Activated T-helper 1 cell treated with anti-CD3 and anti-CD28 coated beads, Interleukin-2, amount 50 U/mL, for 16 hours (primary cell): ENCODE measurements at places on chromosomes 5 and 9.

GRCh38 chr5:171966270-171966669 lies 40.2 kb downstream of the FBXW11 start:
- no peak for DNase-seq

DNA sequence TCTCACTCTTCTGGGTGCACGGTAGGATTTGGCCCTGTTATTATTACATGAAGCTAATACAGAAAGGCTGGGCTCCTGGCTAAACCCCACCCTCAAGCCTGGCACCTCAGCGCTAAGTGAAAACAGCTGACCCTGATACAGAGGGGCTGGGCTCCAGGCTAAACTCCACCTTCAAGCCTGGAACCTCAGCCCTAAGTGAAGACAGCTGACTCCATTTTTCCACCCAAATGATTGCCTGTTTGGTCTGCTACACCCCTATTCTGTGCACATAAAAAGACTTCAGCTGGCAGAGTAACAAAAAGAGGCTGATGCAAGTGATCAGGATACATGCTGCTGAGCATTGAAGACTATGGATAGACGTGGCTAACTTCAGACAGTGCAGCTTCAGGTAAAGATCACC lies 148.4 kb upstream of the CLINT1 start:
- no peak for DNase-seq

DNA sequence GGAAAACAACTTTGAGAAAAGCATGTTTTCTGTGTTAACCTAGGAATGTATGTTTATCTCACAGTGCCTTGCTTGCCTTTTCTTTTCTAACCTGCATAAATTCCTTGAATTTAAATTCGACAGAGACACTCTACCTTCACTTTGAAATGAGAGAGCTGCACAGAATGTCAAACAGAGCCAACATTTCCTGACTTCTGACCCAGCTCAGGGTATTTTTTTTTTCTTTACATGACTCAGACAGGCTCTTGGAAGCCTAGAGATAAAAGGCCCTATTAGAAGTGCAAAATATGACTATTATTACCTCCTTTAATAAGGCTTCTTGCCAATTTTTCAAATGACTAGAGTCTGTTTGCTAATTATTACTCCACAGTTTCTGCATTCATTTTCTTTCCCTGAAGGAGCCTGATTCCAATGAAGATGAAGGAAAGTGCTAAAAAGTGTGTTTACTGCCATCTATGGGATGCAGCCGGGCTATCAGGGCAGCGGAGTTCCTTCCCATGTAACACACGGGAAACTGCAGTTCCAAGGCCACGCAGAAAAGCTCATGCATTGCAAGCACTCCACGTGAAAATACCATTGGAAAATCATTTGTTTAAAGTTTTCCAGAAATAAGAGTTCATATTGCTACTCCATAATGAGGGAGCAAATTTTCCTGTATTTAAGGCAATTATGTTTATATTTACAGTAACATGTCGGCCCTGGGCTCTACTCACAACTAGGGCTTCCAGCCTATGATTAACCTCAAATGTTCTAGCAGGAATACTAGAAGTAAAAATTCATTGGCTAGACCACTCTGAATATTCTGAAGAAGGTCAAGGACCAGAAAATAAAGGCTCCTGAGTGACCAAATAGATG lies 485.6 kb downstream of the ZSWIM6 start:
- no peak for DNase-seq

DNA sequence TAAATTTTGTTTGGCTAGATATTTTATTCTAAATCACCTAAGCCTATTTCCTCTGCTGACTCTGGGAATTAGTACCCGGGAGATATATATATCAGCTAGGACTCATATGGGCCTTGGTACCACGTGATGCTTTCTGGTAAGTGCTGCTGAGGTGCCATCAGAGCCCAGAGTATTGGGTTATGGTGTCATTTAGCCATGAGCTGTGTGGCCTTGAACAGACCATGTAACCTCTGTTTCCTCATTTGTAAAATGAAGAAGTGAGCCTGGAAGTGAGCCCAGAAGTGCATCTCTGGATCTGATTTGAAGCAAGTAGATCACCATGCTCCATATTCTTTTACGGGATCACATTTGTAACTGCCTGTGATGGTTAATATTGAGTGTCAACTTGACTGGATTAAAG lies 126.1 kb downstream of the GPBP1 start:
- no peak for DNase-seq

DNA sequence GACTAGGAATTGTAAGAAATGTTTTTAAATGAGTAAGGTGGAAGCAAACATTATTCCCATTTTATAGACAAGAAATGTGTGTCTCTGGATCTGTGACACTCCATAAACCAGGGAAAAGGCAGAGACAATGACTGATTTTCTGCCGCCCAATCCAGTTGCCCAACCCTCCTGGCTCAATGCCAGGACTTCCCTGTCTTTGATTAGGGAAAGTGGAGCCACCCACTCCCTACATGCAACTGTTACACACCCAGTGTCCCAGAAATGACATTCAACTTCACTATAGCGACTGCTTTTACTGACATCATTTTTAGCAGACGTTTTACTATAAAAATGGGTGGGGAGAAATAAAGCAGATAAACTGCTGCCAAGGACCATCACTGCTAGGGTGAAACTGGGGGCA lies 79.7 kb downstream of the THBS4 start:
- no peak for DNase-seq

GRCh38 chr5:177133096-177133852 lies at the start of gene NSD1:
TSS of gene NSD1 (plus strand) at chr5:177133773. CDS start at chr5:177135104, 1,331 bp downstream.
- DNase-seq, result peak; percentile 88

- no peak for DNase-seq
These were observed 255.3 kb upstream of the SMARCA2 start for GRCh38 chr9:1759771-1760300.

DNA sequence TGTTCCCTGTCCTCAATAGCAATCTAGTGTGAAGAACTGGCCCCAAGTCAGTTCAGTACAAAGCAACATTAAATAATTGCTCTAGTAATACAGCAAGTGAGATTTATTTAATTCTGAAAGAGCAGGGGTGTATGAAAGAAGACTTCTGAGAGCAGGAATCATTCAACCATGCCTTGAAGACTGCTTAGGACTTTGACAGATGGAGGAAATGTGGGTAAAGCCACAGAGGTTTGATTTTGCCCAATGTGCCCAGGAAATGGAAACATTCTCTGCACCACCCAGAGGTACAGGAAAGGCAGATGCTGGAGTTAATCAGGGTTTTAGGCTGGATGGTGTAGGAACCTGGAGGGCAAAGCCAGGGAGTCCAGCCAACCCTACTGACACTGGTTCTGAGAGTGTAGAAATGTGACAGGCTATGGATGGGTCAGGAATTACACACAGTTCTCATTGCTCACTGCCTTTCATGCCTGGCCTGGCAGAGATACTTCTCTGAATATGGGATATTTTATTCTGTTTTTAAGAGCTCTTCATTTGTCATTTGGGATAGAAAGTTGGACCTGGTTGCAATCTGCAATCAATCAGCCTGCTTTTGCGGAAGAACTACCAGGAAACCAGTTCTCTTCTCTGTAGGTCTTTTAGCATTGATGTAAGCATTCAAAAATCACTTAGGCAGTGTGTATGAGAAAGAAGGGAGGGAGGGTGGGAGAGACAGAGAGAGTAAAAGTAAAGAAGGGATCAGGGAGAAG lies 88.3 kb downstream of the BRINP1 start:
- DNase-seq, result no peak

GRCh38 chr9:22171691-22172090 lies 162.6 kb upstream of the CDKN2B start:
- DNase-seq, result no peak
